ENCODE measurements at places on chromosomes 6 and 20.
A peak's percentile ranks its signal among the peaks of the same experiment; 100 is the strongest.

GRCh38 chr6:1903780-1904465, 294.2 kb downstream of the FOXC1 start:
- no peak for DNase-seq

DNA sequence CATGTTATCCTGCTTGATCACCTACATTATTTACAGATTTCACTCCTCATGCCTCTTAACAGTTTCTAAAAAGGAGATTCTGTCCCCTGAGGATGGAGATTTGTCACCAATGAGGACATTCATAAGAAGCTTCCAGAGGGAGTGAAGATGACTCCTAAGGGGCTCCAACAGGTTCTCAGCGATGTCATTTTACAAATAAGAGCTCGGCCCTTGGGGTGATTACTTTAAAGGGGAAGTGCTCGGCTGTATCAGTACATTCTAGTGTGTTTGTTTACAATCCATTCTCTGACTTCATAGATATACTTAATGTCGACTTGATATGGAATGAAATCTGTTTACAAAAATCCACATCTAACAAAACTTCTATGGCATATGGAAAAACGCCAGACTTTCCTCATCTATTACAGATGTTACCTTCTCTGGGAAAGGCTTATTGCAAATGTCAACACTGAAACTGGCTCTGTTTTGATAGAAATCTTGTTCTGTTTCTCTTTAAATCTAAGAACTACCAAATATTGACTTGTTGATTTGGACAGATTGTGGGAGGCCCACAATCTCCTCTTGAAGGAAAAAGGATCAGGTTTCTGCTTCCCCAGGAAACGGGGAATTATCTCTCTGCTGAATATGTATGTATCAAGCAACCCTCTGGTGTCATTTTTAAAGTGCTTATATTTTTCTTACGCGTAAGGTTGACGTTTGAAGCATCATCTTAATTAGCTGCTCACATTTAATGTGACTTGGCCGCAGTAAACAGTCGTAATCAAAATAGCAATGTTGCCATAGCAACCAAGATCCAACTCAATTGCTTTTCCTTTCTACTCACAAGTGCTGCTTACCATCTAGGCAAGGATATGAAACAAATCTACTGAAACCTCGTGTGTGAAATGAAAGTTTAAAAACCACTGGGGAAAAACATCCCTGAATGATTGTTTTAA, 95.7 kb downstream of the SHLD1 start:
- DNase-seq = no peak

DNA sequence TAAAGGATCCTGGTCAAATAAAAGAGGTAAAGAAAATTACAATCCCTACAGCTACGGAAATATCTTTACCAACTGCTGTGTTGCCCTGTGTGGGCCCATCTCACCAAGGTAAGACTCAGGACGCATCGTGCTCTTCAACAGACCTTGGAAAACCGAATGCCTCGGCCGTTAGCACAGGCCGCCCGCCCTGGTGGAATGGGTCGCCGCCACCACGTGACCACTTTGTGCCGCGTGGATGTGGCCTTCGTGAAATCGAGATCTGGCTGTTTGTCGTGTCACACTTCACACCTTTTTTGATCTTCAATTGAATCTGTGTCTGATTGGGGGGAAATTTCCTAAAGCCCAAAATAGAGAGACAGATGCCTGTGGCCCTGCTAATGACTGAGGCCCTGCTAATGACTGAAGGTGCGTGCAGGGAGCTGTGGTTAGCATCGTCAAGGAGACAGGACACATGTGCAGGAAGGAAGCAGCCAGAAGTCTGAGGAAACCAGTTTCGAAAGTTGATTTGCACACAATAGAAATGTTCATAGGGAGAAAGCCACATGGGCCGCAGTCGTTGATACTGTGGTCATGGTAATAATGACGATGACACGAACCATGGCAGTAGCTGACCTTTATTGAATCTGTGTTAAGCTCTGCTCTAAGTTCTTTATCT, 175.7 kb upstream of the SNX9 start:
- DNase-seq = no peak

- DNase-seq = no peak
Measured at GRCh38 chr6:35014786-35015185, 125.7 kb downstream of the ANKS1A start.

GRCh38 chr20:8853805-8854338, 215.0 kb upstream of the PLCB4 start:
- DNase-seq = peak; percentile 59

- peak; percentile 26 for DNase-seq
Measured at GRCh38 chr6:4637691-4638433, 138.3 kb upstream of the CDYL start.

GRCh38 chr20:17097603-17098002, 129.2 kb upstream of the PCSK2 start:
- DNase-seq = no peak

DNA sequence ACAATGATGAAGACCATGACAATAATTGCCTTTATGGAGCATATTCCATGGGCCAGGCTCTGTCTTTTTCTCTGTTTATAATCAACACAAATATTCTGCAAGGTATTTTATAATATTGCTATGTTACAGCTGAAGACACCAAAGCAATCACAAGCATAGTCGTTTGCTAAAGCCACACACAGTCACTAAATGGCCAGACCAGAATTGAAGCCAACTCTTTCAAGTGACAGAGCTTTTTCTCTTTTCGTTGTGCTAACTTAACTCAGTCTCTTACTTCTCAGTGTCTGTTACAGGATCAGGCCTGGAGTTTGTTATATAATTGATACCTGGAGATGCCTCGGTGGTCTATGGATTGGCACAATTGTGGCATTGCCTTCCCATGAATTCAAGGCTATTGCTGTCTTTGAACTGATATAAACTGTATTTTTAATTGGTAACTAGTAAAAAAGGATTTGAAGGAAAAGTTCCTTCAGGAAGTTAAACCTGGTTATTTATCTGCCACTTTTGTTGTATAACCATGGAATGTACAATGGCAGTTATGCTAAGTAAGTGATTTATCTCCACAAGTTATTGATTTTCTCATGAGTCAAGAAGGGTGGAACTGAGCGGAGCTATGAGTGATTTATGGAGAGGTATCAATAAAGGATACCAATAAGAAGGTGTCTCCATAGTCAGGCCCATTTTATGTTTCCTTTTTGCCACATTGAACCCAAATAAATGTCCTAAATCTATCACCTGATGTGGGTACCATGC, 67.6 kb downstream of the PFDN4 start:
- no peak for DNase-seq

GRCh38 chr20:60362531-60362930, 404.3 kb downstream of the CDH26 start:
- DNase-seq = no peak

GRCh38 chr20:35625584-35626385, 10.2 kb downstream of the SPAG4 start:
- no peak for DNase-seq

DNA sequence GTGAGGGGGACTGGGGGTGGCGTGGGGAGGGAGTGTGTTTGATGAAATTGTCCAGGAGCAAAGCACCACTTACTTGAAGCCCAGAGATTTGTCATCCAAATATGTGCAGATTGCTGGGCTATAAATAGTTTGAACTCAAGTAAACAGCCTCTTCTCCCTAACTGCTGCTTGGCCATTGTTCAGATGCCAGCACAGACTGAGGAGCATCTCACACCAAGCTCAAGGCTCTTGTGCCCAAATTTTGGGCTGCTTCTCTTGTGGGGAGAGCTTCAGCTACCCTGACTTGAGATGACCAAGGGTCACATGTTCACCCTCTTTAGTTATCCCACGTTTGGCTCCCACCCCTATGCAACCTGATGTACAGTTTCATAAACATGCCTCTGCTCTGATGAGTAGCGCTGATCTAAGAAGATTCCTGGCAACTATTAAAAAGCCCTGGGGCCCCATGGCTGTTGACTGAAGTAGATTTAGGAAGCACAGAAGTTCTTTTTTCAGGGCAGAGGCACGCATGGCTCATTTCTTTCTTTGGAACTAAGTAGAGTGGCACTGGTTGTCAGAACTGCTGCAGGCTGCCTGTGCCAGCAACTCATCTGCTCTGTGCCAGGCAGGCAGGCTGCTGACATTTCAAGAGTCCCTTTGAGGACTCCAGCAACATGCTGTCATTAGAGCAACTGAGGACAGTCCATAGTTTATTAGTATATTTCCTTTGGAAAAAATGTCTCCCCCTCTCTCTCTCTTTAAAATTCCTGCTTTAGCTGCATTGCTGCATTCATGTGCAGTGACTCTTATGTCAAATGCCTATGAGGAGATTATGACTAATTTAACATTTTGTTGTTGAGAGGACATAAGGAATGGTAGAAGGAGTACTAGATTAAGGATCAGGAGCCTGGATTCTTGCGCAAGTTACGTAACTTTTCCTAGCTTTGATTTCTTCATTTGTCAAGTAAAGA, 9.6 kb upstream of the PKIG start:
- no peak for DNase-seq

- no peak for DNase-seq
Measured at GRCh38 chr20:37807471-37808232, 95.3 kb upstream of the VSTM2L start.

DNA sequence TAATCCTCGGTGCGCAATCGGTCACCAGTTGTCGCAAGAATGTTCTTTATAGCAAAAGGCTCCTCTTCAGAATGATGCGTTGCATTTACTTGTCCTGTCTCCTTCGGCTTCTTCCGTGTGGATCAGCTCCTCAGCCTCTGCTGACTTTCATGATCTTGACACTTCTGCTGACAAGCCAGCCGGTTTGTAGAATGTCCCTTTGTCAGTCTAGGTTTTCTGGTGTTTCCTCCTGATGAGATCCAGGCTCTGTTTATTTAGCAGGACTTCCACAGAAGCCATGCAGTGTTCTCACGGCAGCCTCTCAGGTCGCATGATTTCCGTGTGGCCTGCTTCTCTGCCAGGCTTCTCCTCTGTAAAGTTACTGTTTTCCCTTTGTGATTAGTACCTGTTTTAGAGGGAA, 66.9 kb downstream of the STX11 start:
- no peak for DNase-seq

DNA sequence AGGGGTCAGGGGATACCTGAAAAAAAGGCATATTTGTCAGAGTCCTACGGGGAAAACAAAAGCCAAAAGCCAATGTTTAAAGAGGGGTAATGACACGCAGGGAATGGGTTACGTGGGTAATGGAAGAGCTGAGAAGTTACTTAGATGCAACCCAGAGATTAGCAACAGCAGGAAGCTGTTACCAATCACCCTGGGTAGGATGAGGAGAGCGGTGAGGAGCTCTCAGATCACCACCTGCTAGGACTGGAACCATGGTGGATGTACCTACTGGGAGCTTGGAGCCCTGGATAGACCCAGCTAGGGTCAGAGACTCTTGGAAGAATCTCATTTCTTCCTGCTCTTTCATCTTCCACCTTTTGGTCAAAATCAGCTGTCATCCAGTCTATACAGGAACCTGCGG, 51.2 kb upstream of the RNF24 start:
- no peak for DNase-seq

DNA sequence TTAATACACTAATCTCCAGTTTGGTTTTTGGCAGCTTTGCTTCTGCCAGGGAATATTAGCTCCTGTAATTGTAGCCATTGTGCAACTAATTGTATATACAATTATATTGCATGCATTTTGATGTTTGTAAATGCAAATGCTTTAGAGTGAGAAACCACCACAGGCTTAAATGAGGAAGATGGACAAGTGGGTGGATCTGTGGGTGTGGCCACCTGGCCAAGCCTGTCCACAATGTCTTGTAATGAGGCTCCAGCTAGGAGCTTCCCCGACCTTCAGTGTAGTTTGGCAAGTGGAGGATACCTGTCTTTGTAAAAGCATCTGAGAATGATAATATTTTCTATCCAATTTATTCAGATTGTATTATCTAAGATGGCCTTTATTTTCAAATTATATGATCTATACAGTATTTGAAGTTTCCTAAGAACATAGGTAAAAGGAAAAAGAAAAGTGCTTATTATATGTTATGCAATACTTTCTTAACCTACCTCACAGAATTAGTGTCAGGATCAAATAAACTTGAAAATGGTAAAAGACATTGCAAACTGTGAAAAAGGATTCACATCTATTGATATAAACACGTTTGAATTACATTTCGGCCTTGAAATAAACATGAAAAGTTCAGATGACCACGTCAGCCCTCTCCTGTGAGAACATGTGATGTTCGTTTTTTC, 49.3 kb upstream of the ARID1B start:
- DNase-seq = no peak

- no peak for DNase-seq
Measured at GRCh38 chr6:12356983-12357972, 67.1 kb downstream of the EDN1 start.

- no peak for DNase-seq
Measured at GRCh38 chr6:90790058-90790457, 203.2 kb upstream of the MAP3K7 start.

DNA sequence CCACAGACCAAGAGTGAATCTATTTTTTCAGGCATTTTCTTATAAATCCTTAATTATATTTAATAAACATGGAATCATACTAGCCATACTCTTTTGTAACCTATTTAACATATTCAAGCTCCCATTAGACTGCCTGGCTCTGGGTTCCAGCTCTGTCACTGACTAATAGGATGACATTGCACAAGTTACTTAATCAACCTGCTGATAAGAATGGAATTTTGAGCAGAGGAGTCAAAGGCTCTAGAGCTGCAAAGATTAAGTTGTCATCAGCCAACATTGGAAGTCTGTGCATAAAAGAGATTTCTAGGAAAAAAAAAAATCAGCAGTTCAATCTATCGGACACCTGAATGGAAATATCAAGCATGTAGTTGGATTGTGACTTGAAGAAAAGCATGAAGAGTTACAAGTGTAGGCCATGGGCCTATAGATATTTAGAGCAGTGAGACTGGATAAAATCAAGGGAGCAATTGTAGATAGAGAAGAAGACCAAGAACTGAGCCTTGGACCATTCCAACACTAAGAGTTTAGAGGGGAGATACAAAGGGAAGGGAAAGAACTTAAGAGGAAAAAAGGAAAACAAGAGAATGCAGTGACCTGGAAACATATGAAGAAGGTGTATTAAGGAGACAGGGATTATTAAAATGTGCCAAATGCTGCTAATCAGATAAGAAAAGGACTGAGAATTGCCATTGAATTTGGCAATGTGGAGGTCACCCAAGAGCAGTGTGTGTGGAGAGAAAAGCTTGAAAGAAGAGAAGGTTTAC, 11.0 kb upstream of the HINT3 start:
- peak; percentile 86 for DNase-seq

GRCh38 chr6:7216941-7217621, 95.9 kb downstream of the SSR1 start:
- no peak for DNase-seq

DNA sequence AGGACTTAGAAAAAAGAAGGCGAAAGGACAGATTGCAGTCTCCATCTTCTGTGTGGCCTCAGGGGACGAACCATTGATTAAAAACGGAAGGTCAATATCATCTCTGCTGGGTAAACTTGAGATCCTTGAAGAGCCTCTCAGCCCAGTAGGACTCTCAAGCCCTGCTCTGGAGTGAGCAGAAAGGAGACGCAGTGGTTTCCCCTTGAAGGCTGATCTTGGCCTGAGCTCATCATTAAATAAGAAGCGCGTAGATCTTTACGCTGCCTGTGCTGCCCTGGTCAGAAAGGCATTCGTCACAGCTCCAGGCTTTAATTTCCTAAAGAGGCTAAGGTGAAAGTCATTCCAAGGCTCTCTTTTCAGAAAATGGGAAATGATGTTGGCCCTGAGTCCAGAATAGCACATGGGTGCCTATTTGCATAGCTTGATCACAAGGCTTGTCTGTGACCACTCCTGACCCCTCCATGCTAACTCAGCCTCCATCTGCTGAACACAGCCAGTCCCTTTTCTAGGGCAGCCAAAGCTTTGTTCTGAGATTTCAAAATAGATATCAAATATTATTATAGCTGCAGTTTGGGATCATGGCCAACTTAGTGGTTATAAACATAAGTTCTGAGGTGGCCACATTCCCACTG, 29.3 kb upstream of the XRN2 start:
- DNase-seq = no peak

Data from erythroblast (primary cell).